ENCODE measurements at places on chromosomes 16 and 17.

DNA sequence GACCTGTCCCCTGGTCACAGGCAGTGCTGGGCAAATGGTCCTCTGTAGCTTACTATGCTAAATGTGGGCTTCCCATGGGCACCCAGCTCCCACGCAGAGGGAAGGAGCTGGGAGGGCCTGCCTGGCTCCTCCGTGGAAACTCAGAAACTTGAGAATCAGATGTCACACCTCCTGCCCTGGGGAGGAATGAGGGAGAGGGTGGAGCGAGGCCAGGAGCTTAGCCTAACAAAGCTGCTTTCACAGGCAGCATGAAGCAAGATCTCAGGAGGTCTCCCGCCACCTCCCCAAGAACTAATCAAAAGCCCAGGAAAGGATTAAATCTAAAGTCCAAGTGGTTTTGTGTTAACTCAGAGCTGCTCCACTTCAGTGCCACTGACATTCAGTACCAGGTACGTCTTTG is 33.6 kb upstream of the XYLT2 start:
- no peak for DNase-seq

DNA sequence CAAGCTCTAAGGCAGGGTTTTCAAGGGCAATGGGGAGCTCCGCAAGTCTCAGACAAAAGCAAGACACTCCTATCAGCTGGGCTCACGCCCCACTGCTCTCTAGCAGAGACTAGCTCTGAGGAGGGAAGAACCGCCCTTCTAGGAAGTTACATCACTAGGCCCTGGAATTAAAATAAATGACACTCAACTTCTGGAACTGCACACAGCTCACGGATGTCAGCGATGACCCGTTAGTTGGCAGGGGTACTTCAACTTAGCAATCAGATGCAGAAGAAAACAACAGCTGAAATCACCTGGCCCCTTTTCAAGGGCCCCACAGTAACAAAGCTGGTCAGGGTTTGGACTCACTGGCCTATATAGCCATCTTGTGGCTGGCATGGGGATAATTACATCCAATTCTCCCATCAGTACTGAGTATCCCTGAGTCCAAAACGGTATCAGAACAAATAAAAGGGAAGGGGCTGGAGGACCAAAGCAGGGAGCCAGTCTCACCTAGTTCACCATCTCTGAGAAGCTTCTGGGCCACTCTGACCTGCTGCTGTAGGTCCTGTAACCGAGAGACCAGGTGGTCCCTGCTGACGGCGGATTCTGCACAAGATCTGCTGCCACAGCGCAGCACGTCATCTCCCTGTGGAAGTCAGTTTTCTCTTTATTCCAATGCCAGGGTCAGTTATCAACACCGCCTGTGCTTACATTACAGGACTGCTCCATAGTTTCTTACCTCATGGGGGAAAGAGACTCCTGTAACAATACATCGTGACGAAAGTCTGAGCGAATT is 22.2 kb downstream of the SERPINF1 start:
- DNase-seq = no peak

DNA sequence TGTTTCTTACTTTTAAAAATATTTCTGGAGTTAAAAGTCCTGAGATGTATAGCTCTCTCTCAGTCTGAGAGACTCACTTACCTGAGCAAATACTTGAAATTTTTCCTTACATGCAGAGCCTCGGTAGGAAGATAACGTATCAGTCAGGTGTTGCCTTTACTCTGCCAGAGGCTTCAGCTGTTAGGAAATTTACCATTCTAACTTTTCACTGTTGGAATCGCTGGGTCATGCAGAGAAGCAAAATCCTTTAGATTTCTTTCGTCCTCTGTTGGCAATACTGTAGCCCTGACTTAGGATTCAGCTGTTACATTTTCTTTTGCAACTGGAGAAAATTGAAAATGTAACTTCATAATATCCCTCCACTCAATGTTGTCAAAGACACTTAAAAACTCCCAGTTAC is 20.0 kb upstream of the KCNJ16 start:
- no peak for DNase-seq

DNA sequence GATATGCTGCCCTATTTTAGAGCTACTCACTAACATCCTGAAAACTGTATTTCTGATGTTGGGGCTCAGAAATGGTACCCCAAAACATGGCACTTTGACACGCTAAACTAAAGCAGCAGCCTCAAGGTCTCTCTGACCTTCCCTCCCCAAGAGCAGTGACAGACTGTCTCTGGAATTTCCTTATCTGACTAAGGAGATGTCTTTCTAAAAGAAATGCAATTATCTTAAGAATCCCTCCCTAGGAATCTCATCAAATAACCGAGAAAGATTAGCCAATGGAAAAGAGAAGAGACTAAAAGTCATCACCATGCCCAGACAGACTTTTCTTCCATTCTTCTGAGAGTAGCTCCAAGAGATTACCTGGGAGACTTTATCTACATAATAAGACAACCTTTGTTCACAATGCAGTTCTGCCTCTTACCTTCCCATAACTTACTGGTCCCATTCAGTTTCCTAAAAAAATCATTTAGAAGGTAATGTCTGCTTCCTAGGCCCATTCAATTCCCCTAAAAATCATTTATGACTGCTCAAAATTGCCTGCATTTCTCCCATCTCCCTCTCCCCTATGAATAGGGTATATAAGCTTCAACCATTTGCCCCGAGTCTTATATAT is 123.9 kb downstream of the CPPED1 start:
- DNase-seq = no peak

Measured in stimulated activated CD4-positive, alpha-beta T cell treated with anti-CD3 and anti-CD28 coated beads, Interleukin-2, amount 100 ng/mL, for 24 hours (primary cell).